Glomerular endothelial cell (primary cell): ENCODE measurements at places on chromosomes 2 and 18. TPM values are rescaled to one million over a fixed set of nuclear protein-coding genes. Genes with fewer than 3 reads are reported as not detected.

DNA sequence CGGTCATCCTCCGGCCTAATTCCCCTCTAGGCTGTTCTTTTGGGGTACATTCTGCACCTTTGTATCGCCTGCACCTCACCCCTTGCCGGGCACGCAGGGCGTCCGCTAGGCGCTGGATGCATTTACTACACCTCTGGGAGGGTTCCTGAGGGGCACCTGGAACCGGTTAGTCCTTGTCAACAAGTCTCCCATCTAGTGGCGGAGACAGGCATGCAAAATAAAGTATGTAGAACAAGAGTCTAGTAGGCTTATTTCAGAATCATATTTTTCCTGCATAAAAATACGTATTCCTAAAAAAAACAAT lies 705 bp upstream of the TEX261 start:
- no peak for DNase-seq

DNA sequence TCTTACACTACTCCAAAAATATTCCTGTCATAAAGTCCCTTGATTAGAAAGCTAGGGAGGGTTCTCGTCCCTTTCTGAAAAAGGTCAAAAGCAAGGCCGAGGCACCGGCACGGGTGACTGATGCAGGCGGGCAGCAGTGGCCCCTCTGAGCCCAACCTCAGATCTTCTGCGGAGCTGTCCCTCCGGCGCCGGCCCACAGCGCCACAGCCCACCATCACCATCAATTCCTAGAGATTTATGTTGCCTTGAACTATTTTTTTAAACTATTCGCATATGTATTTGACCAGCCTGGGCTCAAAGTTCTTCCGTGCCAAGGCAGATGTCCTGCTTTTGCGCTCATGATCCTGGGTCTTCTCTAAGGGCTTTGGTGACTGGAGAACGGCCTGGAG lies 26.8 kb downstream of the PRELID3A start:
- no peak for DNase-seq

The IL36A gene
- total RNA-seq, result not detected in 2 replicates

The RTKN gene
- 11.2 and 14.5 TPM in 2 replicates for total RNA-seq

DNA sequence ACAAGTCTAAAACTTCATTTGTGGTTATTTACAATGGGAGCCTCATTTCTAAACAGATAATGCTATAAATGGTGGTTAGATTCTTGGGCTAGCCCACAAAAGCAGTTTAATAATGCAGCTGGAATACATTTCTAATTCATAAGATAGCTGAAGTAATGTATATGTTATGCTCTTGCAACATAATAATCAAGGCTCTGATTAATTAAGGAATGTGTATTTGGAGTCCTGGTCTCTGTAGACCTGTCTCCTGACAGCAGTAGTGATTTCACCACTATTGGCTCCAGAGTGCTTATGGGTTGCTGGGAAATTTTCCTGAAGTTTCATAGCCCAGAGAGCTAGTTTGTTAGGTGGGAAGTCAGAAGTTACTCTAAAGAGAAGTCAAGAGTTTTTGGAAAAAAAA lies 21.3 kb upstream of the CDC42EP3 start:
- no peak for DNase-seq

DNA sequence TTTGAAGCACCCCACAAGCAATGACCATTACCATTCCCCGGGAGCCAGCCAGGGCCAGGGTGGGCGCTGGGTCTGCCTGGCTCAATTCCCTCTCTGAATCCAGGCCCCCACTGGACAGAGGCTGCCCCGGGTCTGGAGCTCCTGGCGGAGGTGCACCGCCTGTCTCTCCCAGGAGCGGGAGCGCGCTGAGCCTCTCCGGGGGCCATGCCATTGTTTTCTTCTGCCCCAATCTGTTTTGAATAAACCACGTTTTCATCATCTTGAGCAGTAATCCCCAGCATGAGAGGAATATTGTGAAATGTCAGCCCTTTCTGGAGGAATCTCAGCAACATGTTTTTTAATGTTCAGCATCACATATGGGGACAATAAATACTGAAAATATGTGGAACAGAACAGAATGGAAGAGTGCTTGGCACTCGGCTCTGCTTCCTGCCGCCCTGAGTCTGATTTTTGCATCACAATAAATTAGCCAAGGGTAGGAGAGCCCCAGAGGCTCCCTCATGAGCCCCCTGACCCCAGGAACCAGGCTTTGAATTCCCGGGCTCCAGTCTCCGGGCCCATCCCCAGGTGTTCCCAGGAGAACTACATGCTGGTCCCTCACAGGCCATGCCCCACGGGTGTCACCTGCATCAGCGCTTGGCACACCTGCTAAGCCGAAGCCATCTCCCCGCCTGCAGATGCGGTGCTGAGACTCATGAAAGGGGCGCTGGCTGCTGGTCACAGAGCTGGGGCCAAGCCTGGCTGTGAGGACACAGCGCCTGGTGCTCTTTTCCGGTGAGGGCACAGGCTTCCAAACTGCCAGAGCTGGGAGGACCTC lies 88.8 kb downstream of the INHBB start:
- no peak for DNase-seq

- peak; percentile 20 for DNase-seq
These were observed 27.2 kb upstream of the EML4 start for GRCh38 chr2:42141687-42142546.

DNA sequence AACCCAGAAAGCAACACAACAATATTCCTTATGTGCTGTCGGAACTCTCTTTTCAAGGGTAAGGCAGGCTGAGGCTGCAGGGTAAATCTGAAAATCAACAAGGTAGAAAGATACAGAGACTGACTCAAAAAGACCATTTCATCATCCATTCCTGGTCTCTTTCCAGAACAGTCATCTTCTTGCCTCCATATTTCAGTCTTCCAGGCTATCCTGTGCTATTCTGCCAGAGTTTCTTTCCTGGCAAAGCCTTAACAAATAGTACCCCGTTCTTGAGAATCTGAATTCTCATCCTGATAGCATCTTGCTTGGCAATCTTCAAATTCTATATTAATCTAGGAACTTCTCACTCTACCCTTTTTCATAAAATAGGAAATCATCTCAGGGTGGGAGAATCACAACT lies 15.5 kb downstream of the DPP10 start:
- no peak for DNase-seq

DNA sequence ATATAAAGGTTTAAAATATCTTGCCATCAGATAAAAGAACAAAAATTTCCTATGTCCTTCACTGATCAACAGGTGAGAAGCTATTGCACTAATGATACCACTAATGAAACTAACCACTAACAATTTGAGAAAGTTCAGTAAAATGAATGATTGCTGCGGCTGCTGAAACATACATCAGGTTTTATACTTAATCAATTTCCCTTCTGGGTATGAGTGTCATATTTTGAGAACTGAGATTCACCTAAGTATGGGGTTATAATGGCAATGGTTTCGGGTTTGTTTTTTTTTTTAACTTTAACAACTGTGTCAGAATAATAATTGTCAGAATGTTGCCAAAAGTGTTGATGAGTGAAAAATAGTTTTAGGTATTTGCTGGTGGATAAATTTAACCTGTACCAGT lies 151.3 kb upstream of the SLC39A10 start:
- no peak for DNase-seq

The SLC25A52 gene
- not detected in 2 replicates for total RNA-seq

- no peak for DNase-seq
These were observed 212.7 kb upstream of the SALL3 start for GRCh38 chr18:78766651-78767533.

DNA sequence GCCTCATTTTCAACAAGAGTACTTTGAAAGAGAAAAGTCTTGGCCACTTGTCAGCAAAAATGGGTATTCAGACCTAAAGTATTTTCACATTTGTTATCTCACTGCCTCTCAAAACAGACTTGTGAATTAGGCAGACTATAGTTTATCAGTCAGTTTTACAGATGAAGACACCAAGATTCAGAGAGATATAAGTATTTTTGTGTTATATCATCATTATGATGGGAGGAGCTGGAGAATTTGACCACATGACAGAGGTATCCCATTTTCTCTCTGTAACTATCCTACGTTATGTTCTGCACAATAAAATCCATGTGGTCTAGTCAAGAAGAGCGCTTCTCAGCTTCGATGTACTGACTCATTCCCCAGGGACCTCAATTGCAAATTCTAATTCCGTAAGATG lies 213.7 kb downstream of the MYCN start:
- no peak for DNase-seq

- DNase-seq, result no peak
These were observed 9.5 kb upstream of the INPP1 start for GRCh38 chr2:190333928-190334327.

DNA sequence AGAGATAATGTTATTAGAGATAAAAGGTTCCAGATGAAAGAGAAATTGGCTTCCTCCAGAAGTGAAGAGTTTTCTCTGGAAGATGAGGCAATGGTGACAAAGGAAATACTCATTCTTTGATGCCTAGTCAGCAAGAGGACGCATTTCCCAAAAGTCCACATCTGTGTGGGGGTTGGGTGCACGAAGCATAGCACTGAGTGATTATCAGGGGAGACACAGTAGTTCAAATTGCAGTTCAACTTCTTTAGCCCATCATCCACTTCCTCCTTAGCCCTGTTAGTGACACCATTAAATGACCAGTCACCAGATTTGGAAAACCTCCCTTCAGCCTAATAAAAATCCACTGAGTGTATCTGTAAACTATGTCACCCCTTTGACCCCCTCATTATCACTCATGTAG lies 80.9 kb upstream of the PHLPP1 start:
- DNase-seq, result no peak

GRCh38 chr2:168159754-168160585 lies 87.4 kb downstream of the STK39 start:
- no peak for DNase-seq

GRCh38 chr2:189641590-189641989 lies 19.7 kb upstream of the ASNSD1 start:
- DNase-seq, result no peak

DNA sequence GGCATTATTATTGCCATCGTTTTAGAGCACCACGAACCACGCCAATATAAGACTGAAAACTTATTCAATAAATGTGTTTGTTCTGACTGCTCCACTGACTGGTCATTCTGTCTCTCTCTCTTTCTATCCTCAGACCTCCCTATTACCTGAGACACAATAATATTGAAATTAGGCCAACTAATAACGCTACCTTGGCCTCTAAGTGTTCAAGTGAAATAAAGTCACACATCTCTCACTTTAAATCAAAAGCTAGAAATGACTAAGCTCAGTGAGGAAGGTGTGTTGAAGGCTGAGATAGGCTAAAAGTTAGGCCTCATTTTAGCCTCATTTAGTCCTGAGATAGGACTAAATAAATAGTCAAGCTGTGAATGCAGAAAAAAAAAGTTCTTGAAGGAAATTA lies 38.8 kb downstream of the G6PC2 start:
- DNase-seq, result no peak

The PSD4 gene
- 1.3 and 2.1 TPM in 2 replicates for total RNA-seq

The SLC30A3 gene
- 5.9 and 6.5 TPM in 2 replicates for total RNA-seq

The CCDC102B gene
- 8.2 and 65.4 TPM in 2 replicates for total RNA-seq

DNA sequence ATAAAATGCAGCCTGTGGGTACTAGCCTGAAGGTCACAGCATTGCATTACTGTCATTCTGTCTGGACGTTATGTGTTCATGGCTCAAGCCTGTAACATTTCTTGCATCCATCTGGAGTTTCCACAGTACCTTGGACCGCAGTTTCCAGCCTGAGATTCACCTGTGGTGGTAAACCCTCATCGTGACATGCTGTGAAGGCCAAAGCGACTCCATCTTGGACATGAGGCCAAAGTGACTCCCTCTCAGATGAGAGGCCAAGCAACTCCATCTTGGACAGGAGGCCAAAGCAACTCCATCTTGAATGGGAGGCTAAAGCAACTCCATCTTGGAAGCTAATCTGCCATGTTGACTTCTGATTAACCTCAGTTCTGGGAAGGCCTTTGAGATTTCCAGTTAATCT lies 257.7 kb upstream of the MYT1L start:
- no peak for DNase-seq

- no peak for DNase-seq
These were observed 510.1 kb upstream of the PIK3C3 start for GRCh38 chr18:41444943-41445342.

DNA sequence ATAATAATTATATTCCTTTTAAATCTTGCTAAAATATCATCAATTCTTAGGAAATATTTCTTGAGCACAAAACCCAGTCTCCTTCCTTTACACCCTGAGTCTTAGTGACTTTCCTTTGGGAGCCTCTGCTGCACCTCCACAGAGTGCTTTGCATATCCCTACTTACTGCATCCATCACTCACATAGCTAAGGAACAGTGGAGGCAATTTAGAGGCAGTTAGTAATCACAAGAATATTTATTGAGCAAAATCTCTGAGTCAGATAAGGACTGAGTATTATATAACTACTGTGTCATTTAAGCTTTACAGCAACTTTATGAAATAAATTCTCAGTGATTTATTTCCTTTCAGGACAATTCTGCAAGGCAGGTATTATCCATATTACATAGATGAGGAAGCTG lies 327.7 kb downstream of the TMX3 start:
- DNase-seq, result no peak

DNA sequence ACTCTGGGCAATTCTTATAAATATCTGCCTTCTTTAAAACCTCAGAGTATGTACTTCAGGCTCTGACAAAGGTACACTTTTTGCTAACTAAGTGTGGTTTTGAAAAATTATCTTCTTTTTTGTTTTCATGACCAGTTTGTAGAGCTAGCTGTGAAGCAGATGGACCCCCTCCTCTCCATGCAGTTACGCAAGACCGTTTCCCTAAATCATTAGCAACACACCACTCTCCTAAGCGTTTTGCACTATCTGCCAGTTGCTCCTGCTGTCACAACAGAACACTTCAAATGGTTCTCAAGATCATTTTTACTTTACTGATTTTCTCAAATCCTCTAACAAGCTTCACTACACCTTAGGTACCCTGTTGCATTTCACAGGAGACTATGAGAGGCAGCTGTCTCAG lies 53.3 kb downstream of the GULP1 start:
- no peak for DNase-seq

- no peak for DNase-seq
These were observed 91.6 kb upstream of the TSPYL6 start for GRCh38 chr2:54347622-54348021.

DNA sequence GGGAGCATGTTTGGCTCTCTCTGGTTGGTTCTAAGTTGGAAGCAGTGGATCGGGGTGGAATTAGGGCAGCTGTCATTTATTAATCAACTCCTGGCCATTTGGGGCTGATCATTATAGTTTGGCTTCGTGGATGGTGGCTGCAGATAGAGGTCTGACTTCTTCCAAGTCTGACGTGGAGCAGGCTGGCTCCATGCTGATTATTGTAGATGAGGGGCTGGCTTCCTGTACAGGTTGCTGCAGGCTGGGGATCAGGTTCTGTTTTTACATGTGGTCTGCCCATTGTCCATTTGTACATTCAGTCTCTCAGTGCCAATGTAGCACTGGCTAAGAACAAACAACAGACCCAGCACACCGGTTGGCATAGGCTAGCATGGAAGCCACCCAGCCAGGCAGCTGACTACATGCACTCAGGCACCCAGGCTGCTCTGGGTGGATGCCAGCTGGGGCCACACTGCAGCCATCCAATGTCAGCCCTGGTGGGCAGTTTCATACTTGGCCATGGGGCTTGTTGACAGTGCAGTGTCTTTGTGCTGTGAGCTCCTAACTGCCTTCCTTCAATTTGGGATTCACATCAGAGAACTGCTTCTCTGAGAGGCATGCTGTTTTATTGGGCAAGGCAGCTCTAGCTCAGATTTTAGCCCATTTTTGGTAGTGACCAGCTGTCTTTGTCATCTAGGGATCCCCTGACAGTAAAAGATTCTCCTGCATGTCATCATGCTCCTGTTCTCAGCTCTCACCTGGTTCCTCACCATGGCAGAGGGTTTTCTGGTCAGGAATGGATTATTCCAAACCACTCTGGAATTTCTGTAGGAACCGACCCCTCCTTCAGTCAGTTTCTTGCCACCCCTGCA lies 25.4 kb downstream of the NPAS2 start:
- no peak for DNase-seq
